ENCODE measurements at places on chromosomes 3 and 15.
A peak's percentile ranks its signal among the peaks of the same experiment; 100 is the strongest.

DNA sequence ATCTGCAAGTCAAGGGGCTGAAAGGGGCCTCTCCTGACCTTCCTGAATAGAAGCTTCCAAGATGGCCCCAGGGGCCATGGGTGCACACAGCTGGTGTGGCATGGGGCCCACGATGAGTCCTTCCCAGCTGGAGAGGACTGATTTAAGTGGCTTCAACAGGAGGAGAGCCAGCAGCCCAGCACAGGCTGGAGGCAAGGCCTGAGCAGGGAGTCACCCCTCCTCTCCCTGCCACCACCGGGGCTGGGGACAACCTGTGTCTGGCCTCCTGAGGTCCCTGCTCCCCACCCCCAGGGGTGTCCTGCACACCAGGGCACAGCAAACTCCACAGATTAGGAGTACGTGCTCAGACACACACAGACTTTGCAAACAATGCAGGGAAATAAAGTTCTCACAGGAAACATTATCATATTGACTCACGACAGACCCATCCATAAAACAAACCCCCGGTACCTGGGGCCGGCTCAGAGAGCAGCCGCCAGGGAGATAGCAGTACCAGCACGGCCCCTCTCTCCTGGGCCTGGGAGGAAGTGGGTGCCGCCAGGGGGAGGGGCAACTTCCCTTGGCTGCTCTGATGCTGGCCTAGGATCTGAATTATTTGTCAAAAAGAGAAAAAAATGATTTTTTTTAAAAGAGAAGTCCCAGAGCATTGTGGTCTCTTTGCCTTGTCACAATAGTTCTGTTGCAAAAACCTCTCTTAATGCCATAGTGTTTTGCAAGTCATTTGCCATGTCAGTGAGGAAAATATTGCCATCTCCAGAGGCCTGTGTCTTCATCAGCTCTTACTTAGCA lies 21.9 kb upstream of the TSEN2 start:
- no peak overlapping the region for H3K27ac ChIP-seq
- H3K4me3 ChIP-seq: no peak overlapping the region
- no peak for DNase-seq
- no peaks in the 10 kb centered on the region for H3K36me3 ChIP-seq

- no peak overlapping the region for H3K27ac ChIP-seq
- no peaks in the 10 kb centered on the region for H3K4me1 ChIP-seq
- H3K36me3 ChIP-seq: no peaks in the 10 kb centered on the region
- DNase-seq: peak; percentile 33
- no peak overlapping the region for H3K4me3 ChIP-seq
Measured at GRCh38 chr3:178384321-178385230, 151.7 kb upstream of the KCNMB2 start.

GRCh38 chr3:170502297-170502696 lies 83.6 kb downstream of the SLC7A14 start:
- no peak overlapping the region for H3K4me3 ChIP-seq
- no peaks in the 10 kb centered on the region for H3K36me3 ChIP-seq
- H3K27ac ChIP-seq: no peak overlapping the region
- H3K4me1 ChIP-seq: no peaks in the 10 kb centered on the region
- H3K27me3 ChIP-seq: no peaks in the 10 kb centered on the region
- no peak for DNase-seq

GRCh38 chr15:82587805-82588204 lies 47.5 kb upstream of the RPS17 start:
- H3K36me3 ChIP-seq: no peaks in the 10 kb centered on the region
- H3K27ac ChIP-seq: no peak overlapping the region
- H3K27me3 ChIP-seq: peaks cover 2% of the 10 kb centered on the region

- no peak overlapping the region for H3K27ac ChIP-seq
- peaks cover 6% of the 10 kb centered on the region for H3K4me1 ChIP-seq
- no peak overlapping the region for H3K4me3 ChIP-seq
- no peaks in the 10 kb centered on the region for H3K27me3 ChIP-seq
Measured at GRCh38 chr15:85615930-85616329, 178.8 kb downstream of the KLHL25 start.

- no peak overlapping the region for H3K27ac ChIP-seq
- DNase-seq: no peak
- H3K36me3 ChIP-seq: no peaks in the 10 kb centered on the region
Measured at GRCh38 chr3:100083209-100083608, 31.1 kb downstream of the FILIP1L start.

DNA sequence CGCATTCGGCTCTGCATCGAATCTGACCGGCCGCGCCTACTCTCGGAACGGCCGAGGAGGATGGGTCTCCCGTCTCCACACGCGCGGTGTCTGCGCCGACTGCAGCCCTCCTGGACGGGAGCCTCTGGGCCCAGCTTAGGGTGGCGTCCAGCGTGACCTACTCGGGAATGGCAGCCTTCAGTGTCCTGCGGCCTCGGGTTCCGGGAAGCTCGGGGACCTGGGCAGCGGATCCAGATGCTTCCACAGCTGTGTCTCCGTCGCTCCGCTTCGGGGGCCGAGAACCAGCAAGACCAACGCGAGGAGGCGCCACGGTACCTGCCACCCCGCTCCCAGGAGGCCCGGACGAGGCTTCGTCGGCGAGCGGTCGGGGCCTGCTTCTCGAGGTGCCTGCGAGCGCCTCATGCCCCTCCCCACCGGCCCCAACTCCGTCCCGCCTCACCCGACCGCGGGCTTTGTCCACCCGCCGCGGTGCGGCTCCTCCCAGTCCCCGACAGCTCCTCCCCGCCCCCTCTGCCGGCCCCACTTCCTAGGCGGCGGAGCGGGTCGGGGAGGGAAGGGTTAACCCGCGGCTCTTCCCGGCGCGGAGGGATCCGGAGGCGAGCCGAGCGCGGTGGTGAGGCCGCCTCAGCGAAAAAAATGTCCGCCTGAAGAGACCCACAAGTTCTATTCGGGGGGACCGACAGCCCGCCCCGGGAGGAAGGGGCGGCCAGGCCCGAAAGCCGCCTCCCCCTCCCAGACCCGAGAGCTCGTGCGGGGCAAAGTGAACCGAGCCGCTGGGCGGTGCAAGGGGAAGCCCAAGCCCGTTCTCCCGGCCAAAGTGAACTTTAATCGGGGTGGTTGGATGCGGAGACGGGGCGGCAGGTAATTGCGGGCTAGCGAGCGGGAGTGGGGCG lies at the start of gene TCF12:
TCF12 (plus strand) TSS at position 599 of the 893 bp plus-strand sequence. CDS start 1,270 bp downstream, outside the sequence.
- peak within 1 kb of the TSS; percentile 87 for H3K4me3 ChIP-seq
- H3K36me3 ChIP-seq: no peaks in the 10 kb centered on the region
- peaks cover 7% of the 10 kb centered on the region for H3K4me1 ChIP-seq
- no peaks in the 10 kb centered on the region for H3K27me3 ChIP-seq

DNA sequence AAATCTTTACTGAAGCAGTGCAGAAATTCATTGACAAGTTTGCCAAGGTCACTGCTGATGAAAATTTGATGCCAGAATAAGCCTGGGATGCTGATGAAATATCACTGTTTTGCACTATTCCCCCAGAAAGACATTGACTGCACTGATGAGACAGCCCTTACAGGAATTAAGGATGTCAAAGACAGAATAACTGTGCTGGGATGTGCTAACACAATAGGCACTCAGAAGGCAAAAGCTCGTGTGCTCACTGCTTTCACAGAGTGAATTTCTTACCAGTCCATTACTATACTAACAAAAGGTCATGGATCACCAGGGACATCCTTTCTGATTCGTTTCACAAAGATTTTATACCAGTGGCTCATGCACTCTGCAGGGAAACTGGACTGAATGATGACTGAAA lies 69.4 kb downstream of the MCF2L2 start:
- H3K27ac ChIP-seq: no peak overlapping the region
- no peaks in the 10 kb centered on the region for H3K27me3 ChIP-seq
- H3K36me3 ChIP-seq: no peaks in the 10 kb centered on the region
- no peak overlapping the region for H3K4me3 ChIP-seq

GRCh38 chr3:185046603-185047002 lies 106.3 kb downstream of the C3orf70 start:
- H3K27me3 ChIP-seq: no peaks in the 10 kb centered on the region
- H3K4me1 ChIP-seq: peaks cover 15% of the 10 kb centered on the region
- H3K27ac ChIP-seq: no peak overlapping the region
- no peak for DNase-seq

GRCh38 chr3:20320489-20320888 lies 134.5 kb upstream of the SGO1 start:
- H3K4me3 ChIP-seq: no peak overlapping the region
- H3K4me1 ChIP-seq: no peaks in the 10 kb centered on the region
- no peaks in the 10 kb centered on the region for H3K36me3 ChIP-seq
- no peak overlapping the region for H3K27ac ChIP-seq
- DNase-seq: no peak

GRCh38 chr3:142647856-142648255 lies 51.7 kb downstream of the PLS1 start:
- H3K4me1 ChIP-seq: no peaks in the 10 kb centered on the region
- H3K27me3 ChIP-seq: no peaks in the 10 kb centered on the region
- no peaks in the 10 kb centered on the region for H3K36me3 ChIP-seq
- H3K27ac ChIP-seq: no peak overlapping the region
- no peak overlapping the region for H3K4me3 ChIP-seq

DNA sequence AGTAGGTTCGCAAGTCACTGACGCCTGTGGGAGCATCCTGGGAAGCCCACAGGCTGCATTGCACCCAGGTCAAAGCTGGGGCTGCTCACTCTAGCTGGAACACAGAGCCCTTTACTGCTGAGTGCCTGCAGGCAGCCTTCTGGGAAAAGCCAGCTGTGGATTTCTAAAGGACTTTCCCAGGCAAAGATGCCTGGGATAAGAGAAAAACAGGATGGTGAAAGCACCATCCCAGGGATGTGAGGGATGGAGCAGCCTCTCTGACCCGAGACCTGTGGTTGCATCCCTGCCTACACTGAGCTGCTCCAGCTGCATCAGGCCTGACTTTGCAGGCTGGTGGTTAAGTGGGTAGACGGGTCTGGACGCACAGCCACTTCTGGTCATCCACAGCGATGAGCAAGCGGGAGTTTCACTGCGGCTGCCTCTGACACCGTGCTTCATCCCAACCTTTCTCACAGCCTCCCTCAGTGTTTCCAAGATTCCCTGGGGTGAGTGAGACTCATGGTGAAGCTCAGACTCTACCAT lies 52.5 kb upstream of the AMOTL2 start:
- no peaks in the 10 kb centered on the region for H3K27me3 ChIP-seq
- H3K36me3 ChIP-seq: no peaks in the 10 kb centered on the region
- H3K27ac ChIP-seq: no peak overlapping the region

Data from spinal cord (tissue), 10 donors.